ELF-1 (cell line): ENCODE measurements at places on chromosomes 5 and 9.

DNA sequence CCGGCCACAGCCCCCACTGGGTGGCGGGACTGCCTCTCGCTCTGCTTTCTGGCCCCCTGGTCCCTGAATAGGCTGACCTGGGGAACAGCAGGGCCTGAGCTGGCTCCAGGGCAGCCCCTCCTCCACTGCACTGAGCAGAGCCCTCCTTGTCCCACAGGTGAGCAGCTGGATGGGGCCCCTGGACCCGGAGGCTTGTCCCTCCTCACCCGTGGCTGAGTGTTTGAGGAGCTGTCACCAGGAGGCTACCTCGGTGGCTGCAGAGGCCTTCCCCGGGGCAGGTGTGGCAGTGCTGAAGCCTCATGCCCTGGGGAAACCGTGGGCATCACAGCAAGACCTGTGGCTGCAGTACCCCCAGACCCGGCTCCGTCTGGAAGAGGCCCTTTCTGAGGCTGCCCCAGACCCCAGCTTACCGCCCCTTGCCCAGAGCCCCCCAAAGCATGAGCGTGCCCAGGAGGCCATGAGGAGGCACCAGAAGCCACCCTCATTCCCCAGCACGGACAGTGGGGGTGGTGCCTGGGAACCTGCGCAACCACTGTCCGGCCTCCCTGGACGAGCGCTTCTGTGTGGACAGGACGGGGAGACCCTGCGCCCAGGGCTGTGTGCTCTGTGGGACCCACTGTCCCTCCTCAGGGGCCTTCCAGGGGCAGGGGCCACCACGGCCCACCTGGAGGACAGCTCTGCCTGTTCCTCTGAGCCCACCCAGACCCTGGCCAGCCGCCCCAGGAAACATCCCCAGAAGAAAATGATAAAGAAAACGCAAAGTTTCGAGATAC lies 28.5 kb upstream of the LRRC14B start:
- DNase-seq = no peak

- DNase-seq = no peak
Measured at GRCh38 chr9:121154782-121155181, 46.9 kb downstream of the RAB14 start.

DNA sequence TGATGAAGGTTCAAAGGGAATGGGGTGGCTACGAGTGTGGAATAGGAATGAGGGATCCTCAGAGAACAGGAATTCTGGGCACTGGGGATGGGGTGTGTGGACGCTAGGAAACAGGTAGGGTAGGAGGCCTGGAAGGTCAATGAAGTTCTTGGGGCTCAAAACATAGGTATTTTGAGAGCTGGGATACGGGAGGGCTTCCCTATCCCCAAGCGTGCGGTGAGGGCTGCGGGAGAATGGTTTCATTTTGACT lies 718 bp downstream of the QSOX2 start:
- no peak for DNase-seq

DNA sequence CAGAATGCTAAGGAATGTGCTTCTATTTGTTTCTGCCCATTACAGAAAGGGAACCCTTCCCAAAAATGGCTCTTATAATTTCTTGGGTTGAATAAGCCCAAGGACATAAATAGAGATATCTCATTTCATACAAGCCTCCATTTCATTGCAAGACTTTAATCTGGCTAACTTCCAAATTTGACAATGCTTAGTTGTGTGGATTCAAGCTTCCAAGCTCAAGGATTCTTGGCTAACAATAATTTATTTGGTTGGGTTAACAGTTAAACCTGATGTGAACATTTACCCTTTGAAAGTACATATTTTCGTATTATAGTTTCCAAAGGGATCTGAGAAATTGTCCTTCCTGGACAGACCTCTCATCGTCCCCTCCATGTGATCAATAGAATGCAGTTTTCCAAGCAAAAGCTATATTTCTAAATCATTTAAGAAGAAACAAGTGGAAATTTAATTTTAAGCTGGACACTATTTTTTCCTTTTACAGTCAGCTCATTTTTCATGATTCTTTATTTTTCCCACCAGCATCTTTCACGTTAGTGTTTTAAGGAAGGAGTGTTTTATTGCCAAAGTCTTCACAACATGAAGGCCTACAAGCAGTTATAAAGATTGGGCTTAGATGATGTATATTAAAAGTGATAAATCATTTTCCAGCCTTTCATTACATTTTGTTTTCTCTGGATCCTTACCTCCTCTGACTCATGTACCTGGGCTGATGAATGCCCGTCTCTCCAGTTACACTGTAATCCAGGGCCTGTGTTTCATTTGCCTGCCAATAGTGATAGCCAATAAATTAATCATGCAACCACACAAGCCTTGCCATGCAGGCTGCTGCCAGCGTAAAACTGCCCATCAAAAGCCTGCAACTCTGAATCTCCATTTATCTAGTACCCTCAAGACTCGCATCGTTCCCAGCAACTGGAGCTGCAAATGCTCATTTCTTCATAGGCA lies 176.7 kb downstream of the NTRK2 start:
- DNase-seq = no peak
